ENCODE measurements at places on chromosomes 2 and 18. TPM values are rescaled to one million over a fixed set of nuclear protein-coding genes. Genes with fewer than 3 reads are reported as not detected.

Gene TPO
- not detected for total RNA-seq

Gene CRYGA
- total RNA-seq: not detected

Gene MYL12A
- 274 TPM for total RNA-seq

Gene SMARCAL1
- total RNA-seq: 12.8 TPM

Gene CCL20
- 0.88 TPM for total RNA-seq

Gene GCG
- not detected for total RNA-seq

Gene PTPRN
- not detected for total RNA-seq

Gene TBR1
- total RNA-seq: under 0.01 TPM

Gene RAX
- not detected for total RNA-seq

Gene COX5B
- 120 TPM for total RNA-seq

Gene SCN2A
- total RNA-seq: 2.8 TPM

Gene SULT1C2
- not detected for total RNA-seq

Gene TMEM163
- not detected for total RNA-seq

Gene IL1RN
- 18.0 TPM for total RNA-seq

Gene SERPINB4
- 0.35 TPM for total RNA-seq

Gene ASB18
- not detected for total RNA-seq

Gene AQP12B
- not detected for total RNA-seq

Gene GDF7
- total RNA-seq: under 0.01 TPM

Gene STARD6
- total RNA-seq: not detected

Gene SFXN5
- total RNA-seq: 5.5 TPM

Gene METTL21A
- total RNA-seq: 8.7 TPM

Gene CRACDL
- total RNA-seq: 8.5 TPM

Gene SDC1
- total RNA-seq: 1,408 TPM

Gene ERICH2
- 1.7 TPM for total RNA-seq

Gene HSPD1
- total RNA-seq: 143 TPM

Gene MYL1
- total RNA-seq: not detected

Gene ALPG
- total RNA-seq: not detected

Gene ABCB11
- not detected for total RNA-seq

Gene UGT1A8
- not detected for total RNA-seq

Gene PPP1R1C
- 2.5 TPM for total RNA-seq

Gene RASGRP3
- total RNA-seq: 1.5 TPM

Gene ELAC1
- 9.3 TPM for total RNA-seq

Gene NUP35
- 15.0 TPM for total RNA-seq

Gene KIF5C
- 0.19 TPM for total RNA-seq

Gene LOXL3
- 1.8 TPM for total RNA-seq

Gene SCG2
- not detected for total RNA-seq

Gene UPP2
- total RNA-seq: not detected

Gene ANTXR1
- 23.3 TPM for total RNA-seq

Gene SYT4
- total RNA-seq: not detected

Measured in mammary epithelial cell (primary cell).